ENCODE measurements at places on chromosomes 7 and 10. TPM values are rescaled to one million over a fixed set of nuclear protein-coding genes. Genes with fewer than 3 reads are reported as not detected.

- no peak for DNase-seq
Observed at GRCh38 chr7:100137851-100138760, 10.6 kb upstream of the LAMTOR4 start.

- no peak for DNase-seq
Observed at GRCh38 chr7:93119191-93119905, 1.6 kb upstream of the SAMD9 start.

- no peak for DNase-seq
Observed at GRCh38 chr10:114057855-114058254, 14.2 kb downstream of the ADRB1 start.

DNA sequence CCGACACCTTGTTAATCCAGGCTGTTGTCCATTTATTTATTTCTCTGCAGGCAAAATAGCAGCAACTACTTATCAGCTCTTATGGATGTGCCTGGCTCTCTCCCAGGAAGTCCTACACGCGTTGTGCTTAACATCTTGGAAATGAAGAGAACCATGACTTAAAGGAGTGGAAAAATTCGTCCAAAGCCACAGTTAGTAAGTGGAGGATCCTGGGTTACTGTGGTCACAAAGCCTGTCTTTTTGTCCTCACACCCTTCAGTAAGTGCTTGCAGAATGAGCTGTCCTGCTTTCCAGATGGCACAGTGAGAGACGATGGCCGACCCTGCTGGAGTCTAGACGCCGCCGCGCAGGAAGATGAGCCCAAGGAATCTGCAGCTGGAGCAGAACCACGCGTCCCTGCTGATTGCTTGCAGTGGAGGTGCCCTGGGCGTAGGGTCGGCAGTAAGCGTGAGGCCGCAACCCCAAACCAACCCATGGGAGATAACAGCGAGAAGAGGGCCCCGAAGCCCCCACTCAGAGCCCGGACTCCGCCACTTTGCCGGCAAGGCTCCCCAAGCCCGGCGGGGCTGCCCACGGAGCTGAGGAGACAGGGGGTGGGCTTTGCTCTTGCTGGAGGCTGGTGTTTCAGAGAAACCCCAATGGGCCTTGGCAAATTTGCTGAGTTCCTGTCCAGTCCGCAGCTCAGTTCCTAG, 178.6 kb downstream of the CXCL12 start:
- DNase-seq: peak; percentile 65

DNA sequence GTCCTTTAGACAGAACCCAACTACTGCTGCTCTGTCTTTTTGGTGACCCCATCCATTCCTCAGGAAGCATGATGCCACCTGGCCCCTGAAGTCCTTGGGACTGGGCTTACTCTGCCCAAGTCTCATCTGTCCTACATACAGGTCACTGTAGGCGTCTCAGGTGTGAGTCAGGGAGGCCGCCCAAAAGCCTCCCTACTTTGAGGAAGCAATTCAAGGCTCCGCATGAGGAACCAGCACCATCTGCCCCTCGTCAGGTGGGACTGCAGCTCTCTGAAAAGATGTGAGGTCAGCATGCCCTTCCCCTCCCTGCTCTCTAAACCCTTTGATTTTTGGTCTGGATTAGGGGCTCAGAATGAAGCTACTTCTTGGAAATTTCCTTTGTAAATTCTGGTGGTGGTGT, 354.8 kb downstream of the CXCL12 start:
- DNase-seq: no peak

GRCh38 chr10:23917251-23917840, 291.6 kb upstream of the KIAA1217 start:
- no peak for DNase-seq

DNA sequence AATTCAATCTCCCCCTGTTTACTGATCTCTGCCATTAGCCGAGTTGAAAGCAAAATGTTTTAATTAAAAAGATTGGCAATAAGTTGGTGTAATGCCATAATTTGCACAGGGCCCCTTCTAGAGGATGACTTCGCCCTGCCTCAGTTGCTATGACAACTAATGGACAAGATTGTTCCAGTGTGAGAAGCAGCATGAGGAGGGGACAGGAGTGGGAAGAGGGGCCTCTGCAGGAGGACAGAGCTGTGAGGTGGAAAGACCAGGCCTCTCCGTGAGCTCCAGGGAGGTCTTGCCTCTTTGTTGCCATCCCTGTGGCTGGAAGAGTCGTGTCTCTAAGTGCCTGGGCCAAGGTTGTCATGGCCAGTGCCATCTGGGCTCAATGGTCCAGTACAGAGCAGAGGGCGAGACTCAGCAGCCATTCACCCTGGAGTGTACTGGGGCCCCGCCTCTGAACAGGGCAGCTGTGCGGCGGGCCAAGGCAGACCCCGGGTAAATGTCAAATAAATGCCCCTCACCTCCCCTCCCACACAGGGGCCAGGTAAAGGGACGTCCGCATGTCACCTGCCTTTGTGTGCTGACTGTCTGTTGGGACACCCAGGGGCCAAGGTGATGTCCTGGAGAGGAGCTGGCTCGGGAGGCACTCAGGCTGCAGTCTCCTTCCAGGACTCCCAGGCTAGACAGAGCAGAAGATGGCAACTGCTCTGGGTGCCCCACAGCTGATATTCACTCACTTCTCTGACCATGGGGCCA, 97.0 kb upstream of the RET start:
- peak; percentile 48 for DNase-seq

GRCh38 chr10:53256623-53257022, 484.0 kb upstream of the MBL2 start:
- no peak for DNase-seq

DNA sequence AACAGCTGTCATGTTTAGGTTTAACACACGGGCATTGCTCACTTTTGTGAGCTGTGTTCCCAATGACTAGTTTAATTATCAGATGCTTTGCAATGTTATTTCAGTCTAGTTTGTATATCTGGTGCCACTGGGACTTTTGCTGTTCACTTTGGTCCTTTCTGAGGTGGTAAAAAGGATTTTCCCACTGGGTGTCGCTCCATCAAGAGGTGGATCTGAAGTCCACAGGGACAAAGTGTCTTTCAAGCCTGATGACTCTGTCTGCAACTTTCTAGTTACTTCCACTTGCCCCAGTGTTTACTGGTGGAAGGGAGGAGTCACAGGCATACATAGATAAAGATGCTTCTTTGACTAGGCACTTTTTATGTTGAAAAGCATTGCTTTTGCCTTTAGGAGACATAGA, 242.2 kb downstream of the HGF start:
- DNase-seq: no peak

- DNase-seq: no peak
Observed at GRCh38 chr7:41096917-41097316, 606.0 kb downstream of the INHBA start.

GRCh38 chr7:144787127-144787526, 48.7 kb downstream of the TPK1 start:
- DNase-seq: no peak

GRCh38 chr10:44039599-44039998, 345.3 kb downstream of the CXCL12 start:
- no peak for DNase-seq

DNA sequence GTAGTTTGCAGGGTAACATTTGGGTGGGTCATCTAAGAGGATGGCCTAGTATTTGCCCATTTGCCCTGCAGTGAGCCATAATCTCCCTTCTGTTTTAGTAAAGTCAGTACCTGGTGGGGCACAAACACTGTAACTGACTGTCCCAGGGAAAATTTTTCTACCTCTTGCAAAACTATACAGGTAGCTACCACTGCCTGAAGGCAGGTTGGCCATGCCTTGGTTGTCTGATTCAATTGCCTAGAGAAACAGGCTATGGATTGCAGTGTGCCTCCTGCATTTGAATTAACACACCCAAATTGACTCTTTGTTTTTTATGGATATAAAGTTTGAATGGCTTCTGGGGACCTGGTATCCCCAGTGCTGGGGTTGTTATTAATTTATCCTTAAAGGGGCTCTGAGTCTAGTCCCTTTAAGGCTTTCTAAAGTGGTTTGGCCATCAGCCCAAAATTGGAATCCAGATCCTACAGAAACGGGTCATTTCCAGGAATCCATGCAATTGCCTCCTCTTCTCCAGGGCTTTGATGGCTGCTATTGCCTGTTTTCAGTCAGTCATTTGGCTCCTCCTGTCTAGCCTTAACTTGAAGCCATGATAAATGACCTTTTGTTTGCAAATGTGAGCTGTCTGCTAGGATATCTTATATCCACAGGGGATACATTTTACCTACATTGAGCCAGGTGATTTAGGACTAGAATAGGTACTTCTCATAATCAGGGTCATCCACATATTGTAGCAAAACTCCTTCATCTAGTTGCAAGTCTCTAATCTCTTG, 89.1 kb downstream of the STRA8 start:
- DNase-seq: no peak

GRCh38 chr7:907158-907980, 31.0 kb downstream of the GET4 start:
- DNase-seq: no peak

DNA sequence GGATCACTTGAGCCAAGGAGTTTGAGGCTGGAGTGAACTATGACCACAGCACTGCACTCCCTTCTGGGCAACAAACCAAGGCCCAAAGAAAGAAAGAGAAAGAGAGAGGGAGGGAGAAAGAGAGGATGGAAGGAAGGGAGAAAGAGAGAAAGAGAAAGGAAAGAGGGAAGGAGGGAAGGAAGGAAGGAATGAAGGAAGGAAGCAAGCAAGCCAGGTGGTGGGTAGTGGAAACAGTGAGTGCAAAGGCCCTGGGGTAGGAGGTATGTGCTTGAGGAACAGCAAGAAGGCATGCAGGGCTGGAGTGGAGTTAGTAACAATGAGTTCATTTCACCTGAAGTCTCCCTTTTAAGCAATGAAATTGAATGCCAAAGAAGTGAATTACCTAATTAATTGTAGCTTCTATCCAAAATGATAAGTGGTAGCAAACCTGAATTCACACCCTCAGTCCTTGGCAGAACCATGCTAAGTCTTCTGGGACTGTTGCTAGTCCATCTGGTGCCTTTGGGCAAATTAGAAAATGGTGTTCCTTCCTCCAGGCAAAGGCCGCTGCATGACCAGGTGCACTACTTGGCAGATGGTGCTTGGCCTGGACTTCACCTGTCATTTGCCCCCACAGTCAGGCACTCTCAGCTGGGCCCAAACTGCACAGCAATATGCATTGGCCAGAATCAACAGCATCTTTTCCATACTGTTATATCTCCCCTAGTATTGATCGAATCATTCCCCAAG, 67.4 kb upstream of the MPP7 start:
- no peak for DNase-seq

- DNase-seq: no peak
Observed at GRCh38 chr10:73899423-73899822, 11.5 kb upstream of the PLAU start.

DNA sequence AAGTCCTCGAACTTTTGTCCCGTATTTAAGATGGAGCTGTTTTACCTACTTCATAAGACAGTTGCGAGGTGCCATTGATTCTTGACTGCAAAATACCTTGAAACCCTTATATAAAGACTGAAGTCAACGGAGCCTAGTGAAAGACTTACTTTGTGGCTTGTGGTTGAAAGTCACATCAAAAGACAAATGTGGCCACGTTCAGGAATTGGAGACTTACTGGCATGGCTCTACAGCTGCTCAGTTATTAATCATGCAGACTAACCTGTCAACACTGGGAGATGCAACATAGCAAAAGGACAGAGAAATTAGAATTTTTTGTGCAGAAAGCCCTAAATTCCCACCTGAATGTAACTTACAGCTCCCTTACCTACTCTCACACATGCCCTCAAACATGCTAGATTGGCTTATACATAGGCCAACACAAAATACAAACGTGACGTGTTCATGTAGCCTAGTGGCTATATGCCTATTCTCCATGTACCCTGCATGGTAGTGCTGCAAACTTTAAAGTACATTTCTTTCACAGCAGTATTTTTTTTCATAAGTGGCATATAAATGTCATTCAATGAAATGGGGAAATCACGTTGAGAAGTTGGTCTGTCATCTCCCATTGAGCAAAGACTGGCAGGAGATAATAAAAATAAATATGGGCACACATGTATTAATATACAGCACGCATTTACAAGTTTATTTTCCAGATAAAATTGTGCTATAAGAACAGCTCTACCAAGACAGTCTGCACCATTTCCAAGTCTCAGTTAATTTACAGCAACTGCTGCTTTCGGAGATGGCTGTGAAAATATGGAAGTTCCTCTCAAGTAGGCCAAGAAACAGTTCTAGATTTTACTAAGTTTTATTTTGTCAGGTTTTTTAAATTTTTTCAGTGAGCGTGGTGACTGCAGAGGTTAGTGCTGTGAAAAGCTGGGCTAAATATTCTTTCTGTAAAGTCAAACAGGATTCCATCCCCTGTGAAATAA, 170.4 kb upstream of the C7orf33 start:
- DNase-seq: no peak

- no peak for DNase-seq
Observed at GRCh38 chr10:52653263-52653909, 119.2 kb downstream of the MBL2 start.

DNA sequence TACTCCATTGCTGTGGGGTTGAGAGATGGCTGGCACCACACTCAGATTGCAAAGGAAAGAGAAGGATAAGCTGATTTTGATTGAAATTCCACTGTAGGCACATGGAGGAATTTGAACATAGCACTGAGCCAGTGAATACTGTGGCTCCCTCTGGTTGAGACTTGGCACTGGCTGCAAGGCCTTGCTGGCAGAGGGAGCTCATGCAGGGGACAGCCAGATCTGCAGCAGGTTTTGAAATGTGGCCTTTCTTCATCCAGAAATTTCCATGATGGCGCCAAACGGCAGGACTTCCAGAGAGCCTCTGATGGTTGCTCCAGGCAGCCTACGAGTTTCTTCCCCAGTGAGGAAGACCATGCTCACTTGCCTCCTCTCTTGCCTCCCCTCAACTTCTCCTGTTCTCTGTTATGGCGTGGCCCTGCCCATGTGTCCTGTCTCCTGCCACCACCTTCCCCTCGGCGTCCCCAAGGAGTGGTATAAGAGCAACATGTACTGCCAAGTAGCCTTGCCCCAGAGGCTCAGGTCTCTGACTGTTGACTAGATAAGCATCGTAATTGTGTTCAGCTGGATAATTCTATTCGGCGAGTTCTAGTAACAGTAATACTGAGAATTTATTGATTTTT, 265.6 kb downstream of the CCDC3 start:
- peak; percentile 84 for DNase-seq

DNA sequence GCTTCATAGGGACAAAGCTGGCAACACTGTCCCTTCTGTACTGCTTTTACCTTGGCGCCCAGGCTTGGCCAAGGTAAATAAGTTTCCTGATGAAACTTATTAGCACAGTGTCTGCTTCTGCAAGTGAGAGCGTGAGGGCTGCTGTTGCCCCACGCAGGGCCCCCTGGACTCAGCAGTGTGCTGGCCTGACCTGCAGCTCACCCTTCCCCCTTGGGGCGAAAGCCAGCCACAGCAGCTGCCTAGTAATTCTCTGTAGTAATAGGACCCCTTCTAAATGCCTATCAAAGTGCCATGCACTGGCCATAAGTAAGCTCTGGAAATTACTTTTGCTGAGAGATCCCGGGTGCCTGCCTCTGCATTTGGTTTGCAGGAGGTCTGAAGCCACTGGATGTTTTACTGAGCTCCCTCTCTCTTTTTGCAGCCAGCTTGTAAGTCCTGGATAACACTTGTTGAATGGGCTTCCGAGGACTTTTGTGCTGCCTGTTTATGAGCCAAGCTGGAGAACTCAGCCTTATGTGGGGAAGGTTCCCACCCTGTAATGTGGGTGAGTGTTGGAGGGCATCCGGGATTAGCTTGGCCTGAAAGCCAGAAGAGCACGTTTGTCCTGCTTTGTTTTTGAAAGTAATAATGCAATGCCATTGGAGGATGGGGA, 293.9 kb downstream of the C7orf25 start:
- DNase-seq: no peak

- peak; percentile 85 for DNase-seq
Observed at GRCh38 chr7:155456738-155457543, 988 bp upstream of the EN2 start.

TMEM270 gene
- not detected for total RNA-seq

PNLIPRP1 gene
- not detected for total RNA-seq

TAS2R5 gene
- total RNA-seq: 1.5 TPM

HMX3 gene
- not detected for total RNA-seq

GDF2 gene
- total RNA-seq: not detected

CALML5 gene
- not detected for total RNA-seq

HOXA3 gene
- total RNA-seq: 9.3 TPM
